ENCODE measurements at places on chromosomes 1 and 21.

DNA sequence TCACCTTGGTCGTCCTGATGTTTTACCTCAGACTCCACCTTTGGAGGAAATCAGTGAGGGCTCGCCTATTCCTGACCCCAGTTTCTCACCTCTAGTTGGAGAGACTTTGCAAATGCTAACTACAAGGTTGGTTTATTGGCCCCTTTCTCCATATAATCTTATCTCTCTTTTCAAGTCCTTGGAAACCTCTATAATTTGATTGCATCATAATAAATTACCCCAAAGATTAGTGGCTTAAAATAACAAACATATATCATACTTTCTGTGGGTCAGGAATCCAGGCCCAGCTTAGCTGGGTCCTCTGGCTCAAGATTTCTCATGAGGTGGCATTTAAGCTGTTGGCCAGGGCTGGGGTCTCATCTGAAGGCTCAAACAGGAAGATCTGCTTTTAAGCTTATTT lies 12.1 kb upstream of the PSMD4 start:
- no peak for DNase-seq

DNA sequence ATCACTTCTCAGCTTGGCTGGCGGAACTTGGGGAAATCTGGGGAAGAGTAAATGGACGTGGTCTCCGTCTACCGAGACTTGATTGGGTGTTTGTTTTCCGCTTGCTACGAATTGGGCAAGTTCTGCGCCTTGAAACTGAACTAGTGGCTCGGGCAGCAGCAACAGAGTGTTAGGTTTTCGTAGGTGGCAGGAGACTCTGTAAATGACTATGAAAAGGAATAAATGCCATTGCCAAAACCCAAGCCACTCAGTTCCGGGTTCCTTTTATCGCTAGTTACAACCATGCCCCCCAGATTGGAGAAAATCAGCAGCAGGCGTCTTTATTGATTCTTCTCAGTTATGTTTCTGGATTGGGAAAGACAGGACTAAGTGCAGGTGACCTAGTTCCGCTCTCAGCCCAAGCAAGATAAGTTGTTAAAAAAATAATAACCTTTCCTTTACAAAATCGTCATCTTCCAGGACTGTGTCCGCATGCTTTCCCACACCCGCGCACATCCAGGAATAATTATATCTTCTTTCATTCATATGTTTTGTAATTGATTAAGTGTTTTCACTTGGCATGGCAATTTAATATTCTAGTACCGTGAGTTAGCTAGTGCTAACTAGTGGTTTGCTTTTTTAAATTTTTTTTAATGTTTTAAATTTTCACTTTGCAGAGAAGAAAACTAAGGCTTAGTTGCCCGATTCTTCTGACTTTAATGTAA lies 3.4 kb downstream of the LHX9 start:
- no peak for DNase-seq

GRCh38 chr1:6868660-6869380 lies 83.6 kb downstream of the CAMTA1 start:
- no peak for DNase-seq

- DNase-seq: no peak
Observed at GRCh38 chr1:225044258-225044657, 114.8 kb downstream of the DNAH14 start.

DNA sequence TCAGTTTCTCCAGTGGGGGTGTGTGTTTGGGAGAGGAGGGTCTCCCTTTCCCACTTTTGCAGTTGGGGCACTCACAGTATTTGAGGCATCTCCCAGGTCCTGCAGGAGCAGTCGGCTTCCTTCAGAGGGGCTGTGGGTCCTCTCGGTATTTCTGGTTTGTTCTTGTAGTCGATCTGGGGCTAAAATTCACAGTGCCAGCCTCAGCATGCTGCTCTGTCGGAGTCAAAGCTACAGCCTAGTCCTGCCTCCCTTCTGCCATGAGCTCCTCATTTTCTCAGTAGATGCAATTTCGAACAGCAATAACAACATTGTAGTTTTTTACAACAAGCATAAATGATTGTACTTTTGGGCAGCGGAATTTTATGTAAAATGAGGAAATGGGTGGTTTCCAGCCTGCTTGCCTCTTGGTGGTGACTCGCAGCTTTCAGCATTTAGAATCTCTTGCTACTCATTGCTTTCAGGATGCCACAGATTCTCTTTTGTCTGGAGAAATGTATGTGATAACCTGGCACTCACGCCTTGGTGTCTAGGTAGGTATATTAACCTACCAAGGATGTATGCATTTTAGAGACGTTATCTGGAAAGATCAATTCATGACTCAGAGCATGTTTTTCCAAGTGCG lies 82.4 kb upstream of the C21orf91 start:
- no peak for DNase-seq

DNA sequence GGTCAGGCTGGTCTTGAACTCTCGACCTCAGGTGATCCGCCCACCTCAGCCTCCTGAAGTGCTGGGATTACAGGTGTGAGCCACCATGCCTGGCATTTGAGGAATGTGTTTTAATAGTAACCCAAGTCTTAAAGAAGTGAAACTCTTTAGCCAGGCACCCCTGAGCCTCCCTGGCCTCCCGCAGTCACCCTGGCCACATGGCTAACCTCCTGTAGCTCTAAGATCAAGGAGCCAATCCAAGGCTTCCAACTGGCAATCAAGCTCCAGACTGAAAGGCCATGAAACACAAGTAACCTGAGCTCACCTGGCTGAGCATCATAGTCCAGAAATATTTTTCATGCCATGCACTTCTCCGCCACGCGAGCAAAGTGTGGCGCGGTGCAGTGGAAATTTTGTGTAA lies 84.3 kb downstream of the LTN1 start:
- no peak for DNase-seq

DNA sequence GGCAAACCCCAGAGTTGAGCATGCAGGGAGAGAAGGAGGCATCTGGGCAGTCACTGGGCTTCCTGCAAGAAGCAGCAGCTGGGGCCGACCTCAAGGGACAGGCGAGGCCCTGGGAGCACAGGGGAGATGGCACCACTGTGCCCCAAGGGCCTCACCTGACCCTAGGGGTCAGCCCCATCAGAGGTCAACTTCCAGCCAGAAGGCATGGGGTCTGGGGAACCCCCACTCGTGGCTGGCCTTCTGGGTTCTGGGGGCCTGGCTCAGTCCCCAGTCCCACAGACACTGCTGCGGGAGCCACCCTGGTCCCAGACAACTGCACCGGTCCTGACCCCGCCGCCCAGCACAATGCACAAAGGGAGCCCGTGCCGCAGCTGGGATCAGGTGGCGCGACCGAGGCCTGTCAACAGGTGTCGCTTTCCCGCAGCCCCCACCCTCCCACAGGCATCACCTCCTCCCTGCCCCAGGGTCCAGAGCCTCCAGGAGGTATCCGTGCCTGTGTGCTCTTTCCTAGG lies 6.2 kb downstream of the WNT9A start:
- no peak for DNase-seq

- no peak for DNase-seq
Observed at GRCh38 chr1:220841293-220841692, 38.0 kb upstream of the HLX start.

GRCh38 chr1:204151552-204152309 lies at the start of gene ETNK2:
Gene ETNK2, minus strand, starts transcription at chr1:204152044. Its CDS starts 192 bp downstream, at chr1:204151852.
- no peak for DNase-seq

DNA sequence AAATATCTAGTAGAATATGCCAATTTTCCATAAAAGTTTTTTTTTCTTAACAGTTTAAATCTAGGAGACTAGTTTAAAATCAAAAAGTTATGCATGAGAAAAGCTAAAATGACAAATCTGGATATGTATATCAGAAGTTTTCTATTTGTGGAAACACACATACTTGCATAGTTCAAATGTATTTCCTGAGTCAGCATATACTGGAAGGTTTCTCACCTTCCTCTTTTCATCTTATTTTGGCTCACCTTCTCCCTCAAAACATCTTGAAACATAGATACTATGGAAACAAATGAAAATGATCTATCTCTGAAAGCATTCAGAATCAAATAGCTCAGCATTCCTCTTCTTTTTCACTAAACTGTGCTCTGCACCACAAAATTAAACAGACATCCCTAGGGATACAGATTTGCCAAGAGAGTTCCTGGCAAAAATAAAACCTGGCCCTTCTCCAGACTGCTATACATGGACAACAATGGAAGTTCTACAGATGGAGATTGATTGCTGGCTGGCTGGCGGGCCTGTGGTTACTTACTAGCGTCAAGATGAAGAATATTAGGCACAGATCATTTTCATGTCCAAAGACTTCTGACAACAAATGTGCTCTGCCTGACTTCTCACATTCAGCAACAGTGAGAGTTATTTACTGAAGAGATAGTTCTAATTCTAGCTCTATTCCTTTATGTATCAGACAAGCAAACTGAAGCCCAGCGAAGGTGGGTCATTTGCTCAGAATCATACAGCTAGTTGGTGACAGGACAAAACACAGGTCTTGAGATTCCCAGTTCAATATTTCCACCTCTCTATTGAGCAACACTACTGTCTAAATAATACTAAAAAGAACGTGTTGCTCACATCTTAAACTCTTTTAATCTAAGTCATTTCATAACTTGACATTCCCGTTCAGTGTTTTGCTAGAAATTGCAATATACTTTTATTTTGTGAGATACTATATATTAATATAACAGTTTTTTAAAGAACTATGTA lies 26.6 kb downstream of the DIPK1A start:
- no peak for DNase-seq

- DNase-seq: no peak
Observed at GRCh38 chr1:150895618-150896017, 8.7 kb downstream of the CTXND2 start.

GRCh38 chr1:72366466-72366865 lies 84.1 kb upstream of the NEGR1 start:
- no peak for DNase-seq

GRCh38 chr1:154502744-154503115 lies 518 bp upstream of the SHE start:
- DNase-seq: no peak

GRCh38 chr1:114235960-114236359 lies 82.3 kb upstream of the SYT6 start:
- no peak for DNase-seq

- no peak for DNase-seq
Observed at GRCh38 chr1:235562589-235562988, 58.3 kb upstream of the B3GALNT2 start.

GRCh38 chr1:72724951-72725861 lies 442.9 kb upstream of the NEGR1 start:
- peak; percentile 55 for DNase-seq

- DNase-seq: no peak
Observed at GRCh38 chr1:92066321-92066720, 8.9 kb downstream of the SETSIP start.

DNA sequence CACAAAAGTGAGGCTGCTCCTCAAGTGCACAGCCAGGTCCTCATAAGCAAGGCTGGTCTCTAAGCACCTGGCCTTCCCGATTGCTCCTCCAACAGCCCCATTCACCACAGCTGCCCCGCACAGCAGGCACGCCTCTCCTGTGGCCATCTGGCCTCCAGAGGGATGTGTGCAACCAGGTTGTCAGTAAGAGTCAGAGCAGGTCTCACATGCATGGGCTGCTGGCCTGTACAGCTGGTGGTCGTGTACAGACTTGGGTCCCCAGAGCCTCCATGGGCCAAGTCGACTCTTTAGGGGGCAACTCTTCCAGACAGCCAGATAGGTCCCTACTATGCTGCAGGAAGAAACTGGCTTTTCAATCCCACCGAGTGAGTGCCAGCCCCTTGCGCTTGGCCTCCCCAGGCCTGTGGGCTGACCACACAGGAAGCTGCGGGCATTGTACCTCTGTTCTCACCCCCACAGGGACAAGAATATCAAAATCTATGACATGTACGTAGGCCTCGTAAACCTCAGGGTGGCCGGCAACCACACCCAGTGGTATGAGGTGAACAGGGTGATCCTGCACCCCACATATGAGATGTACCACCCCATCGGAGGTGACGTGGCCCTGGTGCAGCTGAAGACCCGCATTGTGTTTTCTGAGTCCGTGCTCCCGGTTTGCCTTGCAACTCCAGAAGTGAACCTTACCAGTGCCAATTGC lies 1.4 kb downstream of the PRSS38 start:
- DNase-seq: no peak

DNA sequence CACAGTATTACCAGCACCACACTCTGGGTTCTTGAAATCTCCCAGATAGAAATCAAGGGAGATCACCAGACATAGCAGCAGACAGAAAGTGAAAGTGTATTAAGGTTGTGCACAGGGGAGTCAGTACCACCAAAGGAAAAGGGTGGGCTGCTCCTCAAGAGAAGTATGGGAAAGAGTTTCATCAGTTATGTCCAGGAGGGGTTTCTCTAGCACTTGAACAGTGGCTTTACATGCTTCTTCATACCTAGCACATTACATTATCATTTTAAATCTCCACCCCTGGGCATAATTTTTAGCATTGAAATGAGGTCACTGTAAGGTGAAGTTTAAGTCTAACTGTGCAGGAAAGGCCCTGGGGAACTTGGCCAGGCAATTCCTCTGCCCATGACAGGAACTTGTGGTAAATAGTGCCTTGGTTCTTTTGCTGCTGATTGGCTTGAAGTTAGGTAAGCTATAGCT lies 601.0 kb downstream of the NUF2 start:
- no peak for DNase-seq

DNA sequence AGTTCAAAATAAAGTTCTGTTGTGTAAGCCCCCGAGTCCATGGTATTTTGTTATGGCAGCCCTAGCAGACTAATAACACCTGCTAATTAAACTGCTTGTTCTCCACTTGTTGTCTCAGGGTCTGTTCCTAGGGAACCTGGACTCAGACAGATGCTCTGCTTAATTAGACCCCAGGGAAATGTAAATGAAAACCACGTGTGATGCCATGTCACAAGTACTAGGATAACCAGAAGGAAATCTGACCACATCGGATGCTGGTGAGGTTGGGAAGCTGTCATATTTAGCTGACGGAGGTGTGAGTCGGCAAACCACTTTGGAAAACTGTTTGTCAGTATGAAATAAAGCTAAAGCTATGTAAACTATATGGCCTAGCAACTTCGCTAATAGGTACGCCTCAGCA lies 19.6 kb downstream of the EDN2 start:
- DNase-seq: no peak

- no peak for DNase-seq
Observed at GRCh38 chr21:40564318-40564717, 282.6 kb downstream of the DSCAM start.

DNA sequence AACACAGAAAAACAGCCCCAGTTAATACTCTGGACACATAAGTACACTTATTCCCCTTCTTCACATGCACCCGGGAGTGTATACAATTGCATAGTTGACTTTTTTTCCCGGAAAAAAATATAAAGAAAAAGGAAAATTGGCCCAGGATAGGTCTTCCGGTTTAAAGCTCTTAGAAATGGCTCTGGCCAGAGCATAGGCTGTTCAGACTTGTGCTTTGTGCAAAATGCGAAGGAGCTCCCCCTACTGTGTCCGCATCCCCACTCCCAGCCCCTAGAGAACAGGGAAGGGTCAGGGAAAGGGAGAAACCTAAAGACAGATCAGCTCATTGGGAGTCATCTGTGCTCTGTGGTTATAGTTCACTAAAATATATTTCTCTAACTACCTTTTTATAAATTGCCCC lies 5.5 kb upstream of the MTMR11 start:
- DNase-seq: no peak

- no peak for DNase-seq
Observed at GRCh38 chr21:15063814-15064575, 805 bp downstream of the NRIP1 start.

DNA sequence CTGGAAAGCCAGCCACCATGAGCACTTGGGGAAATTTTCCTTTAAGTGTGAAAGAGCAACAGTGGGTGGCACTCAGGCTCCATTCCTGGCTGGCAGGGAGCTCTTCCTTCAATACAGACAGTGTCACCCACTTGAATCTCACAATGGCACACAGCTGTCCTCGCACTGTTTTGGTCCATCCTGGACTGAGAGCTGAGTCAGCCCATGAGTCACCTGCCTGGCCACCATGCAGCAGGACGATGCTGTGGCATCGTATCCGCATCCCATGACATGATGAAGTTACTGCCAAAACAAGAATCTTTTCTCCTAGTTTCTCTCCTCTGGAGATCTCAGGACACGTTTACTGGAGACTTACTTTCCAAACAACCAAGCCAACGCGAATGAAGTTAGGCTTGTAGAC lies 6.0 kb downstream of the TMPRSS2 start:
- no peak for DNase-seq
